ENCODE measurements at places on chromosomes 5 and 9. TPM values are rescaled to one million over a fixed set of nuclear protein-coding genes. Genes with fewer than 3 reads are reported as not detected.
A peak's percentile ranks its signal among the peaks of the same experiment; 100 is the strongest.

Gene MARVELD2
- 0.36 TPM for total RNA-seq

Gene PRLR
- total RNA-seq: 0.64 TPM

Gene POLR3G
- 10.6 TPM for total RNA-seq

Gene FBP1
- 0.80 TPM for total RNA-seq

Gene LRRC19
- not detected for total RNA-seq

Gene SARDH
- 4.5 TPM for total RNA-seq

Gene STOML2
- 186 TPM for total RNA-seq

Gene NUTM2F
- total RNA-seq: 0.09 TPM

Gene TLR4
- 1.3 TPM for total RNA-seq

Gene BTNL3
- not detected for total RNA-seq

Gene PCDHB6
- 0.64 TPM for total RNA-seq

Gene MSMP
- not detected for total RNA-seq

Gene KCNT1
- total RNA-seq: not detected

- no peak for DNase-seq
These were observed 970.0 kb downstream of the MAT2B start for GRCh38 chr5:164475339-164475977.

- DNase-seq: no peak
These were observed 256.7 kb downstream of the NDUFS4 start for GRCh38 chr5:53817183-53817582.

DNA sequence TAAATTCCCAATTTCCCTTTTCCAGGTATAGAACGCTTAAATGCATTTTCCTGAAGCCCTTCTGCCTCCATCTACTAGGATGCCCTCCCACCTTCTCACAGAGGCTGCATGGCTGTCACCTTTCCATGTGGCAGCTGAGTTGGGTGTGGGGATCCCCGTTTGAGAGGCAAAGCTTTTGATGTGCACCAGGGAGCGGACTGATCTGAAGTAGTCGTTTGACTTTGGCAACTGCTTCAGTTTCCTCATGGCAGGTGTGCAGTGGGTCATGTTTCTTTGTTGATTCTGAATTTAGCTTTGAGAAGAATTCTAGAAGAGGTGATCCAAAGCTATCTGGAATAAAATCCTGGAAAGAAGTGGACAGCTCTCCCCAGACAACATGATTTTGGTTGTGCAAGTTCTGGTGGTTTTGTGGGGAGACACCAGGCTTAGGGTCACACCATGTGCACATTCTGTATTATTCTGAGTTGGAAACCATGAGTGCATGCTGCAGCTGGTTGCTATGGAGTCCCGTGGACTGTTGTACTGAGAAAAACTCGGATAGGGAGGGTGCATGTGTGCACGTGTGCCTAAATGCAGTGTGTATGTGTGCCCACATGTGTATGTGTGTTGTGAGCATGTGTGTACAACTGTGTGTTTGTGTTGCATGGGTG lies 63.5 kb downstream of the GADD45G start:
- DNase-seq: no peak

DNA sequence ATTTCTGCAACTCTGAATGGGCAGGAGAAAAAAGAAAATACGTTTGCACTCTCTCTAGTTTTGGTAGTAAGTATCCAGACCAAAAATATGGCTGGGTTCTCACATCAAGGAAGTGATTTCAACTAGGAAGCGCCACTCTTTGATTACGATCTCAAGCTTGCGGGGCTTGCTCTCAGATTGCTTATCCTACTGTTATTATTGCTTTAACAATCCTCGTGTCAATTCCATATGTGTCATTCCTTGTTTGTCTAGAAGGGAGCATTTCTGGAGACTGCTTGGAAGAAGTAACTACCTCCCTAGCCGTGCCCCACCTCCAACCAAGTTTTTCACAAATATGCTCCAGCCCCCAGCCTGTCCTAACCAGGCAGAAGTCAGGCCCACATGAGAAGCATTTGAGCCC lies 3.5 kb downstream of the PRUNE2 start:
- no peak for DNase-seq

GRCh38 chr9:129777769-129778130 lies 24.9 kb upstream of the PTGES start:
- DNase-seq: no peak

GRCh38 chr9:114357360-114357759 lies 27.7 kb downstream of the ORM2 start:
- DNase-seq: no peak

DNA sequence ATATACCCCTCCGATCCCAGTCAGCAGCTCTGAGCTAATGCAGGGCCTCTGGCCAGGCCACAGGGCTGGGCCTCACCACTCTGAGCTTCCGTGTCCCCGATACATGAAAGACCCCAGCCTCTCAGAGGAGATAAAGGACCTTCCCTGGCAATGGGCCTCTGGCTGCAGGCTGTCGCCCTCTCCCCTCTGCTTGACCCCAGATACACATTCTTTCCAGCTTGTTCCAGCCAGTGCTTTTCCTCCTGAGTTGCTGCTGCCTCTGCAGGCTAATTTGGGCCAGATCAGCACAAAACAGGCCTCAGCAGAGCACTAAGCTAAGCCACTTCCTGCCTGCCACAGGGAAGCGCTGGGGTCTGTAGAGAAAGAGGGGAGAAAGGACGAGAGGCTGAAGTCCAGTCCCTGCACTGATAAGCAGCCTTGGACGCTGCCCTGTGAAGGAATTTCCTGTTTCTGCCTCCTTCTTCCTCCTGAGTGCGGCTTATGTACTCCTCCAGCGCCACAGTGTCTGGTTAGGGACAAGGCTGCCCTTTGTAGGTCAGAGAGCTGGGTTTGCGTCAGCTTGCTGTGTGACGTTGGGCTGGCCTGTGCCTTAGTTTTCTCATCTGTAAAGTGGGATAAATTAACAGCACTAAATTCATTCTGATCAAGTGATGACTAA lies 73.0 kb upstream of the IL17B start:
- no peak for DNase-seq

DNA sequence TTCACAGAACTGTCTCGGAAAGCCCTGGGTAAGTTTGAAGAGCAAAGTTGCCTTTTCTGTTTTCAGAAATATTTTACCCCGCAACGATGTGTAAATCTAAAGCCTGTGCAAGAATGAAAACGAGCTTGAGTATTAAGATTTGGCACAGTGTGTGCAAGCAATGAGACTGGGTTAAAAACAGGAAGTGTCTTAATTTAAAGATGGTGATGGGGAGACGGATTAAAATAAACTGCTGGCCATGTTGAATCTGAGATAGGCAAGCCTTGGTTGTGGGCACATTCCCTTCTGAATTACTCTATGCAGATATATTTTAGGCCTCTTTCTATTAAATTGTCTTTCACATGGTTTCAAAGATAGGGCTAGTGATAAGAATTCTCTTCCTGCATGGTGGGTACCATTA lies 294.2 kb upstream of the DMRT1 start:
- no peak for DNase-seq

GRCh38 chr5:53971551-53971950 lies 338.8 kb downstream of the ARL15 start:
- DNase-seq: no peak

GRCh38 chr9:32045513-32045912 lies 338.9 kb upstream of the ACO1 start:
- DNase-seq: no peak

DNA sequence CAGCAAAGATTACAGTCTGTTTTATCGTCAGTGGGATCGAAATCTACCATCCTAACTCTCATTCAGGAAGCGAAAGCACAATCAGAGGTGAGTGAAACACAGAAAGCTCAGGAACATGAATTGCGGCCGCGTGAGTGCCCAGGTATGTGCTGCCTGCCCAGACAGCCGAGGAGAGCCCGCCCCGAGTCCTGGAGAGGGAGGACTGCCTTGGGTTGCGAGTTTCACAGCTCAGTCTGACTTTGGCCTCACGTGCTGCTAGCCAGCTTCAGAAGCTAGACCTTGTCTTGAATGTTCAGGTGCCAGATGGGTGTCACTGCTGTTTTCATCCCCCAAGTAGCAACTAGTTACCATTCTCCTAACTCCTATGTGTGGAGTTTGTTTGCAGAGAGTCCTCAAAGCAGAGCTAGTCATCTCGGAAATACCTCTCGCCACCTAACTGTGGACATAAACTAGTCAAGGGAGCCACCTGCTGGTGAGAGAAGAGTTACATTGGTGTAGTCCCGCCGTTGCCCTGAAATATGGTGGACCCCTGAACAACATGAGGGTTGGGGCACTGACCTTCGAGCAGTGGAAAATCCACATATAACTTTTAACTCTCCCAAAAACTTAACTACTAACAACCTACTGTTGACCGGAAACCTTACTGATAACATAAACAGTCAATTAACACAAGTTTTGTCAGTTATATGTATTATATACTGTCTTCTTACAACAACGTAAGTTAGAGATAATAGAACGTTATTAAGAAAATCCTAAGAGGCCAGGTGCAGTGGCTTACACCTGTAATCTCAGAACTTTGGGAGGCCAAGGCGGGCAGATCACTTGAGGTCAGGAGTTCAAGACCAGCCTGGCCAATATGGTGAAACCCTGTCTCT lies 80.9 kb downstream of the GOLPH3 start:
- DNase-seq: peak; percentile 70

GRCh38 chr5:77993855-77994318 lies 217.7 kb upstream of the TBCA start:
- no peak for DNase-seq

GRCh38 chr5:99614888-99615287 lies 686.1 kb upstream of the CHD1 start:
- DNase-seq: no peak

- DNase-seq: no peak
These were observed 28.1 kb downstream of the CAMSAP1 start for GRCh38 chr9:135879237-135879601.

- DNase-seq: no peak
These were observed 424 bp downstream of the HAND1 start for GRCh38 chr5:154477382-154478223.

GRCh38 chr9:127005770-127006314 lies 91.3 kb downstream of the RALGPS1 start:
- no peak for DNase-seq

GRCh38 chr5:135392256-135392655 lies 6.8 kb downstream of the MACROH2A1 start:
- DNase-seq: no peak

GRCh38 chr9:90890146-90890810 lies 88.7 kb downstream of the SYK start:
- DNase-seq: peak; percentile 16

- DNase-seq: no peak
These were observed 18.9 kb downstream of the TCF7 start for GRCh38 chr5:134133188-134133994.

DNA sequence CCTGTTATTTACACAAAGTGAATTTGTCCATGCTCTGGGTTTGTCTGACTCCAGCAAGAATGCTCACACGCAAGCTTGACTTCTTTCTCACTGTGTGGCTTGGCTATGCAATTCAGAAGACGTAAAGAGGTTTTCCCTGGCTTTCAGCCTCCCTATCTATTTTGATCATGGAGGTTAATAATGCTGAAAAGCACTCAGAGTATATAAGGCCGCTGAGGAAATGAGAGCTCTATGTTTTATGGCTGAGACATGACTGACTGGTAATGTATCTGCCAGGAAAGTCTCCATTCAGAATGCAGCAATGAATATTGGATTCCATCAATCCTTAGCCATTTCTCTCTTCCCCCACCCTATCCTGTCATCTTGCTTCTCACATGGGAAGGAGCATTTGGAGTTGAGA lies 417.3 kb downstream of the DMAC1 start:
- DNase-seq: no peak

DNA sequence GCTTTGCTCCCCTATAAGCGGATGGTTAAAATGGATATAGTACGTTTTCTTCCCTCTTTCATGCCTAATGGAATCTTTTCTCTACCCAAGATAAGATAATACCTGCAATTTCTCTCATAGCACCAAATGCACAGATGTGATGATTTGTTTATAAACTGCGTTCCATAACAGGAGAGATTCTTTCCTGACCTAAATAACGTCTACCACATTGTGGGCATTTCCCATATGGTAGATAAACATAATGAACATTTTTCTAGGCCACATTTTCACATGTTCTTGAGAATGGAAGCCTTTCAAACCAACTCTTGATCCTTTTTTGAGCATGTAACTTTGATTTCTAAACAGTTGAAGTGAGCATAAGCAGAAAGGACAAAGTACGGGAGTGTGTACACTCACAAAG lies 448.5 kb downstream of the CSNK1G3 start:
- no peak for DNase-seq

- DNase-seq: no peak
These were observed 261.5 kb downstream of the FANCC start for GRCh38 chr9:95055851-95056551.

GRCh38 chr5:145689235-145689634 lies 145.9 kb downstream of the PRELID2 start:
- DNase-seq: no peak

DNA sequence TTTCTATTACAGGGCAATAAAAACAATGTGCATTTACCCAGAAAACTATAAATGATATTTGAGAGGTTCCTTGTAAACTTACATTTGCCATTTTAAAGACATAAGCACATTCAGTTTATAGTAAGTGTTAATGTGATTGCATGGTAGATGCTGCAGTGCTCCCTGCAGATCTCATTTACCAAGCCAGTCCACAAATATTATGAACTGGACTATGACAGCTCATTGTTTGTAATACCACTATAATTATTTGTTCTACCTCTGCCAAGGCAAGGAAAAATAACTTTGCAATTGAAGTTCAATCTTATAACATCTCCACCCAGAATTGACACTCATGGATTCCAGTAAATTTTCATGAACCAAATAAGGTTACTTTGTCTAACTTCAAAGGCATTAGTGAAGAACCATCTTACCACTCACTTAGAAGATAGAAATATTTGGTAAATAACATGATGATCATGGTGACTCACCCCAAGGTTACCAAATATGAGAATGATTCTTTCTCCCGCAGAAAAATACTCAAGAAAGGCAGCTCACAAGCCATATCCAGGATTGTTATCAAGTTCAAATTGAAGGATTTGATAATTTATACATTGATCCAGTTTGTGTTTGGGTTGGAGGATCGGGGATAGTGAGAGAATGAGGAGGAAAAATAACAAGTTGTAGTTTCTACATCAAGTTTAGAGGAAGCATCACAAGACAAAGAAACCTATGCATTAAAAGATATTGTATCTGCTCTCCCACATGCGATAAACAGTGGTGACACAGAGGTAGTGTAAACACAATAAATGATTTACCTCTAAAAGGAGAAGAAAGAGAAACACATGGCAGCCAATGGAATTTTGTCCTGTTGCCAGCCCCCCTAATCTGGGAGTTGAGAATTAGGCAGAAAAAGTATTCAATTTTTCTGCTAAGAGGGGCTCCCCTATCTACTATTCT lies 29.5 kb downstream of the CDH9 start:
- DNase-seq: no peak

DNA sequence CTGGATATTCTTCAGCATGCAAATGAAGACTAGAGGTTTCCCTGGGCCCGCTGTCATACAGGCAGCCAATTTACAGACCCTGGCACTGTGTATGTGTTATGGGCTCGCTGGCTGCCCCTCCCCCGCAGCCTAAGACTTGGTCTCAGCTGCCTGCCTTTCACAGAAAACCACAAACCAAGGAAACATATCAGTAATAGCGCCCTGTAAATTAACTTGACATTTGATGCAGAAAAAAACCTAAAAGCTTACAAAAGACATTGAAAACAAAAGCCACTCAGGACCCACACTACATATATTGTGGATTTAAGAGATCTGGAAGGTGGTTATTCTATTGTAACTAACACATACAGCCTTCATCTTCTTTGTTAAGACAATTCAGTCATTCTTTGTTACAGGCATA lies 287.0 kb upstream of the TMEM161B start:
- peak; percentile 29 for DNase-seq

- no peak for DNase-seq
These were observed 589.4 kb downstream of the NR2F1-AS1 start for GRCh38 chr5:92991581-92992067.

Data from neural crest cell (in vitro differentiated cells).